SJSA1 (cell line): ENCODE measurements at places on chromosomes 7 and 10. TPM values are rescaled to one million over a fixed set of nuclear protein-coding genes. Genes with fewer than 3 reads are reported as not detected.

MMD2 gene
- not detected in 2 replicates for total RNA-seq

OR2F1 gene
- not detected in 2 replicates for total RNA-seq

TM9SF3 gene
- total RNA-seq = 119 and 139 TPM in 2 replicates

DNA sequence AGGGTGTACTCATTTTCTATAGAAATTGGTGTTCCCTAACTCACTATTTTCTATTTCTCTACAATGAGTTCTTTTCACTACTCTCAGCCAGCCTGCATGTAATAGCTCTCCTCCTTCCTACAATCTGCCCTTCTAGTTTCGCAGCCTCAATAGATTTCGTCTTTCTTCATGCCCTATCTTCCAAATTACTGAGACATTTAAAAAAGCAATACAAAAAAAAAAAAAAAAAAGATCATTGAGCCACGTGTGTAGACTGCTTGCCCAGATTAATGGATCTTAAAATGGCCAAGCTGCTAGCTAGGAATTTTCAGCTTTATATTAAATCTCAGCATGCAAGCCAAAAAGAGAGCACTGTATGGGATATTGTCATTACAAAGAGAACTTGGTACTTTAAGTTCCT is 55.5 kb downstream of the ZNF277 start:
- no peak overlapping the region for H3K4me3 ChIP-seq
- DNase-seq = no peak

- DNase-seq = peak; percentile 79
- H3K27ac ChIP-seq = peak overlapping the region; percentile 73
- H3K27me3 ChIP-seq = no peaks in the 10 kb centered on the region
- peaks cover 13% of the 10 kb centered on the region for H3K4me1 ChIP-seq
- peak overlapping the region; percentile 71 for H3K4me3 ChIP-seq
- no peaks in the 10 kb centered on the region for H3K36me3 ChIP-seq
Observed at GRCh38 chr7:144835155-144835611, 670 bp downstream of the TPK1 start.

- no peaks in the 10 kb centered on the region for H3K27me3 ChIP-seq
- H3K4me3 ChIP-seq = no peak overlapping the region
- H3K27ac ChIP-seq = no peak overlapping the region
- DNase-seq = no peak
- no peaks in the 10 kb centered on the region for H3K4me1 ChIP-seq
Observed at GRCh38 chr10:10007957-10008356, 1009.7 kb upstream of the CELF2 start.

DNA sequence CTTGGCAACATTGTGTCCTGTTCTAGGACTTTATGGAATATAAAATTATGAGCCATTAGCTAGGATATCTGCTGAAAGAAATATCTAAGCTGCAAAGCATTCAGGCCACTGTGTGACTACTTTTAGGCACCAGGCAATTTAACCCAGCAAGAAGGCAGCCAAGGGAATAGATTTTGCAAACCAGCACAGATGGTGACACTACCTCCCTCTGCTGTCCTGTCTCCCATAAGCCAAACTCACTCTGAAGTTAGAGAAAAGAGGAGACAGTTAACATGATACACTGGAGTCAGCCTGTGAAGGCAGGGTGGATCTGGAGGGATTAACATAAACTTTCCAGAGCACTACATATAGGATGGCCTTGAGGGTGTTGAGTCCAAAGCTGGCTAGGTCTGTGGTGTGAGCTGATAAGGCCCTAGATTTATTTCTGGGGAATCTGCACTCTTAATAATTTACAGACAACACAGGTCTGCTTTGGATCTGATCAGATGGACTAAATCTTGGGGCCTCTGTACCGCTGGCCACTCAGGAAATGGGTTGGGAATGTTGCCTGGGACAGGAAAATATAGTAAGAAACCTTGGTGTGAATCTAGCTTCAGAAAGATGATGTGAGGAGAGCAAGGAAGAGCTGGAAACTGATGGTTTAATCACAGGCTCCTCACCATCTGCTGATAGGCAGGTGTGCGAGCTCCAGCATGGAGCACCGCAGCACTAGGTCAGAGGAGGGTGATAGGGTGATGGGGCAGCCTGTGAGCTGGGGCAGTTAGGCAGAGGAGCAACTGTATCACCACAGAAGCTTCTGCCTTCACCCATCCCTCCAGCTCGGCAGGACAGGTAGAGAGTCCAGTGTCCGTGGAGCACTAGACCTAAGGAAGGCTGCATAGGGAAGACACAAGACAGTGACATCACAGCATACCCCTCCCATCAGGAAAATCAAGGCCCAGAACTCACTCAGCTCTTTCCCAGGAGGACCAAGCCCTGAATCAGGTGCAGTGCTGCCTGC is 229.9 kb upstream of the PRSS1 start:
- no peak overlapping the region for H3K27ac ChIP-seq
- no peaks in the 10 kb centered on the region for H3K36me3 ChIP-seq
- H3K4me1 ChIP-seq = no peaks in the 10 kb centered on the region
- peaks cover 9% of the 10 kb centered on the region for H3K27me3 ChIP-seq

GRCh38 chr7:74253835-74254128 is 417 bp downstream of the RFC2 start:
- DNase-seq = no peak
- H3K27me3 ChIP-seq = no peaks in the 10 kb centered on the region
- peak overlapping the region; percentile 71 for H3K27ac ChIP-seq
- H3K4me3 ChIP-seq = peak overlapping the region; percentile 61
- peaks cover 27% of the 10 kb centered on the region for H3K4me1 ChIP-seq

DNA sequence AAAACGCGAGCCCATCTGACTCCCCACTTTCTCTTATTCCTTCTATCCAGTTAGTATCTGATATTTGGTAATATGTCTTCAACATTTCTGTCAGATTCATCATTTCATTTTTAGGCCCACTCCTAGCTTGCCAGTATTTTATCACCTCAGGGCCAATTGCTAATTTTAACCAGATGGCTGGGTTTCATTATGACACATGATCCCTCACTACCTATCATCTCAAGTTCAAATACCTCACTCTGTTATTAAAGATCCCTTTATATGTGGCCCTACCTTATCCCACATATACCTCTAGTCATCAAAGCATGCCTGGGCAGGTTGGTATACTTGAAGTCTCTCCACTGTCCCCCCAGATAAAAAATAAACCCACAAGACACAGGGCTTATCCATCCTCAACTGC is 104.9 kb downstream of the RNLS start:
- no peaks in the 10 kb centered on the region for H3K27me3 ChIP-seq
- no peak for DNase-seq
- H3K4me1 ChIP-seq = no peaks in the 10 kb centered on the region
- H3K27ac ChIP-seq = no peak overlapping the region

GRCh38 chr10:34504534-34504933 is 310.6 kb downstream of the PARD3 start:
- H3K4me3 ChIP-seq = no peak overlapping the region
- H3K27ac ChIP-seq = no peak overlapping the region
- H3K4me1 ChIP-seq = peaks cover 9% of the 10 kb centered on the region
- peak; percentile 41 for DNase-seq
- H3K36me3 ChIP-seq = no peaks in the 10 kb centered on the region
- H3K27me3 ChIP-seq = no peaks in the 10 kb centered on the region
